ENCODE measurements at places on chromosomes 2 and 18.

- DNase-seq, result no peak
Observed at GRCh38 chr2:173568054-173568453, 213.4 kb downstream of the CDCA7 start.

DNA sequence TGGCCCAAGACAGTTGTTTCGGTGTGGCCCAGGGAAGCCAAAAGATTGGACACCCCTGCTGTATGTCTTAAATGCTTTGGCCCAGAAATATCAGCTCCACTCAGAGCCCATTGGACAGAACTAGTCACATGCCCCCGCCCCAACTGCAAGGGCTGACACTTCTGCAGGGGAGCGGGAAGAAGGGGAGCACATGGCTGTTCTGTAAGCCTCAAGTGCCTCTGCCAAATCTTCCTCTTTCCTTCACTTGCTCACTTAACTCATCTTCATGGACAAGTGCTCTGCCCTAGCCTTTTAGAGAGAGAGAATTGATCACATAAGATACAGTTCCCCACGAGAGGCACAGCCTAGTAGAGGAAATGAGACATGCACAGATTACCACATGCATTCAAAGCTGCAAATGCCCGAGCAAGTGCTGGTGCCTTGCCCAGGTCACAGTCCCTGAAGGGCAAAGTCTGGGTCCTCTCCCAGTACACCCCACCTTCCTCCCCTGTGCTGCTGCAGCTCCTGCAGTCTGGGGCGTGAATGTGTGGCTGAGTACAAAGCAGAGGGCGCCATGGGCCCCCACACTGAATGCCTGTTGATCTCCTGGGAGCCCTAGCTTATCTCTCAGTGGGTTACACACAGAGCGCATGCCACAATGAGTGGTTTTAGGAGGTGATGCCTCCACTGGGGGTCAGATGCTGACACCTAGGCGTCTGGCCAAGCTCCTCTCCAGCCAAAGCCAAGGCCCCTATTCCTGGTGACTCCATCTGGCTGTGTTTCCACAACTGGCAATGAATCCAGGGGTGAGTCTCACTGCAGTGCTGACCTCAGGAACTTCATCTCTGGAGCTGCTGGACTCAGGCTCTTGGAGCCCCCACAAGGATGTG is 135.3 kb downstream of the CTIF start:
- DNase-seq, result no peak

DNA sequence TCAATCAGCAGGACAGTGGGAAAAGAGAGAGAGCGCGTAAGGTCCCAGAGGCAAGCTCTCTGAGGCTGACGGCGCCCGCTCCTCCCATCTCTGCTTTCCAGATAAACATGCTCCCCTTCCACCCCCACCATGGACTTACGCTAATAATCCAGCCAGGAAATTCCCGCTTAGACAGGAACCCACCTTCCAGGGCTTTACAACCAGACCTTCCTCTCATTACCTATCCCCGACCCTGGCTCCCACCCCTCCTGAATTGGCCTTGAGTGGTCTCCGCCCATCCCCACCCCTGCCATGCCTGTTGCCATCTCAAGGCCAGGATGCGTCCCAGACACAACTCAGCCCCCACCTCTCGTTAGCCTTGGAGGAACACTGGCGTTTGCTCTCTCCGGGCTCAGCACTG is 131.1 kb downstream of the SMAD2 start:
- no peak for DNase-seq

- no peak for DNase-seq
Observed at GRCh38 chr2:240248721-240249422, 108.4 kb upstream of the OTOS start.

DNA sequence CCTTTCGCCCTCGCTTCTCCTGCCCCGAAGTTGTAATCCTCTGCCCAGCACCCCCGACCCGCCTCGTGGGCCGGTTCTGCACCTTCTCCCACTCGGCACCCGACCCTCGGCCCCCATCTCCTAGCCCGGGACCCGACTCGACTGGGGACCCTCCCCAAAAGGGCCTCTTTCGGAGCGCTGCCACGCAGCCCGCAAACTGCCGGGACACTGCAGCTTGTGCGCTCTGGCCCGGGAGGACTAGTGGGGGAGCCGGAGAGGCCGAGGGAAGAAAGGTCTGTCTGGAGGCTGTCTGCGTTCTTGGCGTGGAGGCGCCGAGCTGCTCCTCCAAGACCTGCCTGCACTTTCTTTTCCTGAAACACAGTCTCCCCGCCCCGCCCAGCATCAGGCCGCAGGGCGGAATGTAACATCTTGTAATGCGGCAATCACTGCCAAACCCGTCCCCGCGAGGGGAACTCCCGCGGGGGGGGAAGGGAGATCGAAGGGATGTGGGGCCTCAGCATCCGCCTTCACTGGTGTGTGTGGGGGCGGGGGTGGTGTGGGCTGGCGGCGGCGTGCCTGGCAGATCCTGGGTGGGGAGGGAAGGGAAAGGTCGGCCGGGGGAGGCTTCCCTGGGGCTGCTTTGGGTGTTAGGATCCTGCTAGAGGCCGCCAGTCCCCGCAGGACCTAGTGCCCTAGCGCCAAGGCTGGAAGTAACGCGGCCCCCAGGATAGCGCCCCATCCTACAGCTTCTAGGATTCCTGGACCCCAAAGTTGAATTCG is 7.4 kb downstream of the DLX2 start:
- peak; percentile 80 for DNase-seq

GRCh38 chr18:22170421-22171257 is 1.2 kb downstream of the GATA6 start:
- peak; percentile 43 for DNase-seq

DNA sequence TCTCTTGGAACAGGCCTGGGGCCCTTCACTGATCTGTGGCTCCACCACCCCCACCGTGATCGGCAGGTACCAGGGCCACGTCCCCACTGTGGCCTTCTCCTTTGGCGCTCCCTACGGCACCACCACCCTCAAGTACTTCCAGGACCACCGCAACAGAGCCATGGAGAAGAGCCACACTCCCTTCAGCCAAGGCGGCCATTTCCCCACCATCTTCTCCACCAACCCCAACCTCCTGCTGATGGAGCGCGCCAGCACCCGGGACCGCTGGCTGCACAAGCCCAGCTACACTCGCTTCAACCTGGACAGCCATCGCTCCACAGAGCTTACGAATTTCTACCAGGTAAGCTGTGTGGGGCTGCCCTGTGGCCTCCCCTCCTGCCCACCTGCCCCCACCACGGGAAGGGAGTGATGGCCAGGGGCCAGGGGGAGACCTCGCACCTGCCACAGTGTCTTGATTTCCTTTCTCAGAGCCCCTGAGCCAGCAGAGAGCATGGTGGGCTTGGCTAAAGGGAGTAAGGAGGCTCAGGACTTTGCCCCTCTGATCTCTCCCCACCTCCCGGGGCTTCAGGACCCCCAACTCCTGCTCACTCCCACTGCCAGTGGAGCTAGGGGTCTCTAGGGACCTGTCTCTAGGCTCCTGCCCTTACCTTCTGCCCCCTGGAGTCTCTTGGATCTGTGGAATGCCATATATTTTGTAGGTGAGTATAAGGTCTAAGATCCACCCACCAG is 65.2 kb downstream of the CIB4 start:
- DNase-seq, result no peak

- peak; percentile 47 for DNase-seq
Observed at GRCh38 chr2:126496493-126496892, 159.5 kb upstream of the GYPC start.

- no peak for DNase-seq
Observed at GRCh38 chr2:239399921-239400595, 762 bp downstream of the HDAC4 start.

DNA sequence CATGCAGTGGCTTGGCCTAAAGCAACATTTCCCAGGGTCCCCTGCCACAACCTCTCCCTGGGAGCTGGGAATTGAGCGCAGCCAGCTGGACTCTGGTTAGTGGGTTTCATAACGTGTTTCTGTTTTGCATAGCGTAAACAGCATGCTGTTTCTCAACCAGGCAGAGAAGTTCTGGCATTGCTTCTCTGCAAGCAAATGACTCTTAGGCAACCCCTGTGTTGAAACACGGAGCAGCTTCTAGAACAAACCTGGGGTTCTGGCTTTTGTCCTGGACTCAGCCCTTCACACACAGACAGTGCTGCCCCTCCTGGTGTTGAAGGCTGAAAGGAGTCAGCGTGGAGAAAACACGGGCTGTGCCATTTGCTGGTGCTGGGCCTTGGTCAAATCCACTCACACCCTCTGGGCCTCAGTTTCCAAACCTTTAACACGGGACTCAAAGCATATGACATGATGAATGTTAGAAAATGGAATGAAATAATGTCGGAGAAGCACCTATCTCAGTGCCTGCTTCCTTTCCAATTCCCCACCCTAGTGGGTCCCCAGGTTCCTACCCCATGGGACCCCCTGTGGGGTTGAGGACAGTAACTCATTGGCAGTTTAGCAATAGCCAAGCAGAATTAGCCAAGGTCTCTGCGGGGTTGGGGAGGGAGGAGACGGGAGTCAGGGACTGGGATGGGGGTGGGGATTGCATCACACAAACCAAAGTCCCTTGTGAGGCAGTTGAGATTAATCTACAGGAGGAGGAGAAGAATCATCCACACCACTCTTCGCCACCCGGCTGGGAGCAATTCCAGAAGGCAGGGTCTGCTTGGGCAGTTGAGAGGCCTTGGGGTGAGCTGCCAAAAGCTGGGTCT is 30.2 kb upstream of the IL1R2 start:
- DNase-seq, result no peak

GRCh38 chr2:8598295-8599165 is 83.3 kb upstream of the ID2 start:
- DNase-seq, result no peak

- DNase-seq, result no peak
Observed at GRCh38 chr2:105952131-105952530, 207.4 kb downstream of the NCK2 start.

GRCh38 chr2:85257359-85257969 is 70.3 kb downstream of the TGOLN2 start:
- no peak for DNase-seq

All from GM13977 (cell line).